Islet precursor cell (in vitro differentiated cells): ENCODE measurements at places on chromosomes 6 and 20.

DNA sequence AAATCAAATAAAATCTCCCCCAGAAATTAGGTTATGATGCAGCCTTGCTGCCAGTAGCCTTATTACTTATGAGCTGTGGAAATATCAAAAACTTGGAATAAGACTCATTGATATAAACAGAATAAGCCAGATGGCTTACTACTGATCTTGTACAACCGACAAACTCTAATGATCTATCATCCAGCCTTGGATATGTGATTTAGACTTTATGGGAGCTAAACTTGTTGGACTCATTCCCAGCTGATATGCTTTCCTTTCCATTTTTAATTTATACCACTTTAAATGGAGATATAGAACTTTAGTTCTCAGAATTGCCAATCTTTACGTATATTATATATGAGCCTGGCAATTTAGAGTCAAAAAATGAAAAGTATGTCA lies 5.0 kb downstream of the UST start:
- DNase-seq, result no peak

DNA sequence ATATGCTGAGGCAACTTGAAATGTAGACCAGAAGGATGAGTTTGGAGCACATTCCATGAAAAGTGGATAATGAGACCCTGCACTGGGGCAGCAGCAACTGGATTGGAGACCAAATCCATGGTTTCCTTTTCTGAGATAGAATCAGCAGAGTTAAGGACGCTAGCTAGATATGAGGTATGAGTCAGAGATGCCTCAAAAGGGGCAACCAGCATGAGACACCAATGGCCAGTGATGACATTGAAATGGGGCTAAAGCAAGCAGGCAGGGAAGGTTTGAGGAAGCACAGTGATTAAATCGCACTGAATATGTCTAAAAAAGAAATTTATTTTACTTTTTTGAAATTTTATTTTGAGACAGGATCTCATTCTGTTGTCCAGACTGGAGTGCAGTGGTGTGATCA lies 802.4 kb downstream of the TFAP2A start:
- peak; percentile 67 for DNase-seq

- peak; percentile 64 for DNase-seq
Observed at GRCh38 chr6:100281471-100281901, 183.2 kb downstream of the SIM1 start.

- DNase-seq, result no peak
Observed at GRCh38 chr6:162889303-162889702, 161.5 kb downstream of the PACRG start.

- DNase-seq, result no peak
Observed at GRCh38 chr6:134376785-134377184, 58.9 kb upstream of the SGK1 start.

- DNase-seq, result no peak
Observed at GRCh38 chr6:136547336-136547735, 2.9 kb downstream of the MAP7 start.
